ENCODE measurements at places on chromosomes 2 and 18. TPM values are rescaled to one million over a fixed set of nuclear protein-coding genes. Genes with fewer than 3 reads are reported as not detected.

GRCh38 chr2:218582076-218582475 is 13.4 kb downstream of the CNOT9 start:
- peaks cover 4% of the 10 kb centered on the region for H3K4me1 ChIP-seq
- H3K27ac ChIP-seq, result no peak overlapping the region
- H3K27me3 ChIP-seq, result no peaks in the 10 kb centered on the region
- H3K4me3 ChIP-seq, result no peak overlapping the region
- DNase-seq, result no peak
- peaks cover 15% of the 10 kb centered on the region for H3K36me3 ChIP-seq

DNA sequence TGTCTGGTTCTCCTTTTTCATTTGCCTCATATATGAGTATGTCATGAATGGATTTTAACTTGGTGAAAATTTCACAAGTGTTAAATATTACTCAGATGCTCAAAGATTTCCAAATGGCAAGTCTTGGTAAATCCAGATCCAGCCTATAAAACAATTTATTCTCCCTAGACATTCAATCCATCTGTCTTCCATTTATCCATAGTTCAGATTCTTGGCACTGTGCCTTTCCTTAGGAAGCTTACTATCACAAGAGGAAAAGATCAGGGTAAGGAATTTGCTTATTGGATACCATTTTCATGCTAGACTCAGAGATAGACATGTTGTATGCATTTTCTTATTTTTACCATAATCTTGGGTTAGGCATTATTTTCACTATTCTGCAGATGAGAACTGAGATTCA is 72.5 kb upstream of the LRRTM1 start:
- H3K27ac ChIP-seq, result no peak overlapping the region
- H3K4me3 ChIP-seq, result no peak overlapping the region
- H3K27me3 ChIP-seq, result no peaks in the 10 kb centered on the region
- no peak for DNase-seq
- H3K36me3 ChIP-seq, result no peaks in the 10 kb centered on the region
- H3K4me1 ChIP-seq, result no peaks in the 10 kb centered on the region

DNA sequence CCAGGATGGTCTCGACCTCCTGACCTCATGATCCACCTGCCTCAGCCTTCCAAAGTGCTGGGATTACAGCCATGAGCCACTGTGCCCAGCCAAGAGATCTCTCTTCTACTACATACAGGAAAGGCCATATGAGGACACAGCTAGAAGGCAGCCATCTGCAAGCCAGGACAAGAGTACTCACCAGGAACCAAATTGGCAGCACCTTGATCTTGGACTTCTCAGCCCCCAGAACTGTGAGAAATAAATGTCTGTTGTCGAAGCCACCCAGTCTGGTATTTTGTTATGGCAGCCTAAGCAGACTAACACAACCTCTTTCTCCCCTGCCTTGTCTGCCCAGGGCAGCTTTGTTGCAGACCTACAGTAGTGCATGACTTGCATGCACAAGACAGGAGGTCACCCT is 211.3 kb upstream of the HAAO start:
- H3K36me3 ChIP-seq, result no peaks in the 10 kb centered on the region
- H3K27me3 ChIP-seq, result no peaks in the 10 kb centered on the region
- DNase-seq, result no peak
- no peaks in the 10 kb centered on the region for H3K4me1 ChIP-seq

DNA sequence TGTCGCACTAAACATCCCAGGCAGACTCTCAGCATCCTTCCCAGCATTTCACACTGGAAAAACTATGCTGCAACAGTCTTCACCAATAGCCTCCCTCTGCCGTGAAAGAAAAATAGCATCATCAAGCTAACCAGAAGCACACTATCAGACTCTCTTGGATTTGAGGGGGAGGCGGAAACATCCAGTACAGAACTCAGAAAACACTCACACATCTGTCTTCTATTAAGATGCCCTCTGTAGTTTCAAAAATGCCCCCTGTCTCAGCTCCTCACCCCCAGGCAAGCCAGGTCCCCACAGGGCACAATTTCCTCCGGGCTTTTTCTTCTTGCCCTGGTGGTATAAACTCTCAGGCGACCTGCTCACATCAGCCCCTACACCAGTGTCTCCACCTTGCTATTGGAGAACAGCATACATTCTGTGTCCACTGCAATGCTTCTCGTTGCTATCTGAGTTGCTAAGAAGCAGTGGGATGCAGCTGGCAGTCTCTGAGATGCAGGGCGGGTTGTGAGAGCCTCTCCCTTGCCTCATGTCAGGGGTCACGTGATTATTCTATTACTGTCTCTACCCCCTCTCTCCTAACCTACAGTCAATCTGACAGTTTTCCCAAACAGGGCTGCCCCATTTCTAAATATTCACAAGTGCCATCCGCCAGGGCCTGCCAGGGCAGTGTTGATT is 189.9 kb downstream of the INO80D start:
- no peak overlapping the region for H3K4me3 ChIP-seq
- no peaks in the 10 kb centered on the region for H3K4me1 ChIP-seq
- H3K36me3 ChIP-seq, result no peaks in the 10 kb centered on the region
- no peak overlapping the region for H3K27ac ChIP-seq
- no peaks in the 10 kb centered on the region for H3K27me3 ChIP-seq

SOWAHC gene
- 0.05 TPM for total RNA-seq

TGIF1 gene
- total RNA-seq, result 140 TPM

LDLRAD4 gene
- 36.3 TPM for total RNA-seq

RSAD2 gene
- 1.5 TPM for total RNA-seq

- no peak overlapping the region for H3K27ac ChIP-seq
- no peaks in the 10 kb centered on the region for H3K36me3 ChIP-seq
- no peaks in the 10 kb centered on the region for H3K4me1 ChIP-seq
- no peak for DNase-seq
- H3K4me3 ChIP-seq, result no peak overlapping the region
These were observed 26.7 kb upstream of the MBOAT2 start for GRCh38 chr2:9030190-9030589.

GRCh38 chr2:16773080-16773713 is 107.6 kb upstream of the CYRIA start:
- H3K4me1 ChIP-seq, result no peaks in the 10 kb centered on the region
- no peaks in the 10 kb centered on the region for H3K36me3 ChIP-seq
- H3K4me3 ChIP-seq, result no peak overlapping the region
- H3K27me3 ChIP-seq, result peaks cover 4% of the 10 kb centered on the region
- peak; percentile 47 for DNase-seq
- H3K27ac ChIP-seq, result no peak overlapping the region

DNA sequence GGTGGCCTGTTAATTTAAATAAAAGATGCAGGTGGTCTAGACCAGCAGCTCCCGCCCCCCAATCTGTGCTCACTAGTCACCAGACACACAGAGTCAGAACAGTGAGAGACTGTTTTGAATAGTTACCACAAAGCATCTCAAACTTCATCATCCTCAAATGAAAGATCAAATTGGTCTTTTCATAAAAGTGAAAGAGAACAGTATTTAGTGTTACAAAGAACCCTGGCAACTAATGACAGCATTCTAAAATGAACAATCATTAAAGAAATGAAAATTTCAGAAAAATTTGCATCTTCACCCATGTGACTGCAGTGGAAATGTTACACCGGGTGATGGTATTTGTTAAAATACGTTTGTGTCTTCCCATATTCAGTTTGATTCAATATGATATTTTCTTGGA is 65.5 kb upstream of the PMAIP1 start:
- H3K4me3 ChIP-seq, result no peak overlapping the region
- no peaks in the 10 kb centered on the region for H3K27me3 ChIP-seq
- H3K36me3 ChIP-seq, result no peaks in the 10 kb centered on the region
- no peak for DNase-seq

GRCh38 chr18:53509886-53510285 is 714.6 kb downstream of the MBD2 start:
- no peaks in the 10 kb centered on the region for H3K27me3 ChIP-seq
- no peak overlapping the region for H3K4me3 ChIP-seq
- DNase-seq, result no peak
- no peak overlapping the region for H3K27ac ChIP-seq
- no peaks in the 10 kb centered on the region for H3K4me1 ChIP-seq
- no peaks in the 10 kb centered on the region for H3K36me3 ChIP-seq
